ENCODE measurements at places on chromosomes 4 and X.
A peak's percentile ranks its signal among the peaks of the same experiment; 100 is the strongest.

GRCh38 chr4:4851081-4851480 lies 8.4 kb upstream of the MSX1 start:
- no peak for DNase-seq

- DNase-seq: no peak
Measured at GRCh38 chr4:88606832-88607231, 14.6 kb downstream of the HERC3 start.

DNA sequence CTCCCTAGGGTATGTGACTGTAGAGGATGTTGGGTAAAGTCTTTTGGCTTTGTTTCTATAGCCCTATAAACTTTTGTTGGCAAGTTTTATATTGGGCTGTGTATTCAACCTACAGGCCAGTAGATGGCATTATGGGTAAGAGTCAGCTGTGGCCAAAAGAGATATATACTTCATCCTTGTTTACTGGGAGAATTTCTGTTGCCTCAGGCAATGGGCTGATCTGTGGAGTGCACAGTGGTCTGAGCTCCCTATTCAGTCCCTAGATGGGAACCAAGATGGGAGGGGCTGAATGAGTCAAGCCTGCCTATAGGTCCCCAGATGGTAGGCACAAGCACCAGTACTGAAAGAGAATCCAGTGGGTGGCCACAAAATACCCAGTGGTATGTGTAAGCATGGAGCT lies 580.6 kb downstream of the EPHA5 start:
- DNase-seq: no peak

DNA sequence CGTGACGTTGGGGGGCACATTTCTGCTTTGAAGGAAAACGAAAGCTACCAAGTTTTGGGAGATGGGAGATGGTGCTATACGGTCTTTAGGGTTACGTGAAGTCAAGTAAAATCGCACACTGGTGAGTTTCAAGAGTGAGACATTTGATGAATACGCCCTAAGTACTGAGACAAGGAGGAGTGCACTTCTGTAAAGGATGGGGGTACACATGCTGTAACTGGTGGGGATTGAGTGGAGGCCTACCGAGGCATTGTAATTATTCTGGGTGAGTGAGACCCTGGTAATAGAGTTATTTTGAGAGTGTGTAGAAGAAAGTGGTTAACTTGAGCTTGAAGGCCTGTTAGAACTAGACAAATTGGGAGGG lies 536 bp downstream of the SH3BGRL start:
- no peak for DNase-seq

DNA sequence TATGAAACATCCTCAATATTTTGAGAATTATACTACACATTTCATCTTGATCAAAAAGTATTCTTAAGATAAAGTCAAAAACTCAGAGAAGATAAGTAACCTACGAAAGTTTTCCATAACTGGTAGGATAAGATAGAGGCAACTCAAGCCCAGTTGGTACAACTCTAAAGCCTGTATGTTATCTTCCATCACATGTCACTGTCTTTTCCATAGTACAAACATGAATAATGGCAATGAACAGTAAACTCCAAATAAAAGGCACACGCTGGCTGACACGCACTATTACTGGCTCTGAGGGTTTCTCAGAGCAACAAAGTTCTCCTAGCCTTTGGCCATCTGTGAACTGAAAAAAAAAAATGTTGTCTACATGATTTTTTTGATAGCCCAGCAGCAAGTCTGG lies 27.2 kb downstream of the LIN54 start:
- DNase-seq: no peak

- DNase-seq: no peak
Measured at GRCh38 chr4:113987382-113987941, 8.0 kb upstream of the ARSJ start.

DNA sequence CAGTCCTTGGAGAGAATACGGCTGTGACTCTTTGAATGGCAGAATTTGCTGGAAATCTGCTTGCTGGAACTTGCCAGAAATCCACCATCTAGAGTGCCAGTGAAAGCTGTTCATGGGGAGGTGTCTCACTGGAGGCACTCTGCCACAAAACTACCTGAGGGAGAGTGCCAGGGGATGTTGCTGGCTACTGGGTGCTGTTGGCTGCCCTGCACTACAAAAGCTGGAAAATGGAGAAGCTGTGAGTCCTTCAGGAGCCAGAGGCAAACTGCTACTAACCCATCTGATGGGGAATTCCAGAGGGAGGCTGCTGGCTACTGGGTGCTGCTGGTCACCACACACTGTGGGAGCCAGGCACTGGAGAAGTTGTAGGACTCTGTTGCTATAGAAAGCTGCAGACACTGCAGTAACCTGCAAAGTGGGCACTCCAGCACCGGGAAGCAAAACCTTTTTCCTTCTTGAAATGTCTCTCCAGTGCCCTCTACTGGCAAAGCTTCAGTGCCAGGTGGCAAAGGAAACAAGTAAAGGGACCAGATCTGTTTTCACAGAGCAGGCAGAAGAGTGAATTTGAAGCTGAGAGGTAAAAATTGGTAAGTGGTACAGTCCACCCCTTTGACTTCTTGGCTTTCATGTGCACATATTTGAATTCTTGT lies 47.8 kb upstream of the HSD17B10 start:
- DNase-seq: peak; percentile 35

GRCh38 chr4:98747393-98748091 lies 89.1 kb upstream of the TSPAN5 start:
- DNase-seq: no peak

GRCh38 chr4:139015948-139016471 lies 429 bp downstream of the NOCT start:
- DNase-seq: peak; percentile 49

DNA sequence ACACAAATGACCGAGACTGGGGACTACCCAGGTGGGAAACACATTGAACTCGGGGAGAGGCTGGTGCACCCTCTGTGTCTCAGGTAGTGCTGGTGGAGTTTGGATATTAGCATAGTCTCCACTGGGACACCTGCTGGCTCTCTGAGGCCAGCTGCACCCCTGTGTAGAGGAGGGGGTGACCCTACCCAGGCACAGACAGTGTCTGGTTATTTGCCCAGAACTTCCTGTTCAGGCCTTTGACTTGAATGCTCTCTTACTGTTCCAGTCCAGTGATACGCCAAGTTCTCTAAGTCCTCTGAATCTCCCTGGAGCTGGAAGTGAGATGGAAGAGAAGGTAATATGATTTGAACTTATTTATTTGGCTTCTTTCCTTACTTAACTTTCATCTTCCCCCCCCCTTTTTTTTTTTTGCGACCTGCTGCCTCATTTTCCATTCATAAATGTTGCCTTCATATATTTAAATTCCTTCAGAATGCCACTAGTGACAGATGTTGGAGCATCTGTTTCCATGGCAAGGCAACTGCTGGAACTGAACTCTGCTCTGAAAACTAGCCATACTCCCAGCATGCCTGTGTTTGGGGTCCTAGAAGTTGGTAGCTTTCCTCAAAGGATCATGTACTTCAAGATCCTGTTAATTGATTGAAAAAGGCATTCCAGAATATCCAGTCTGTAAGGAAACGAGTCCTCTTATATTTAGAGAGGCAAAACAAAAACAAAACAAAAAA lies 76.7 kb downstream of the AASDH start:
- no peak for DNase-seq

DNA sequence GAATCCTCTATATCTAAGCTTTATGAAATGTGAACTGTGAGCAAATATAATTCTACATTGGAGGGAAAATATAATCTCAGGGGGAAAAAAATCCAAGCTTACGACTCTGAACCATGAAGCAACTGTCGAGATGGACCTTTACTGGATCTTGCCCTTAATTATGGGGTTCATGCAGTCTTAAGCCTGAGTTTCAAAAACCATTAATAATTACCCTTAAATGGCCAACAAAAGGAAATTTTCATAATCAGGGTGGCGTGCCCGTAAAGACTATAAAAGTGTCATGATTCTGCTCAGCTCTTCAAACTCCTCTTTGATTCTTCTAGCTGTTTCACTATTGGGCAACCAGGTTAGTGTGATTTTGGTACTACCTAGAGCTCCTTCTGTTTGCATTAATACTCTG lies at the start of gene S100G:
Gene S100G, plus strand, starts transcription at position 301 of the 400 bp plus-strand sequence. CDS start 849 bp downstream, outside the sequence.
- DNase-seq: no peak

DNA sequence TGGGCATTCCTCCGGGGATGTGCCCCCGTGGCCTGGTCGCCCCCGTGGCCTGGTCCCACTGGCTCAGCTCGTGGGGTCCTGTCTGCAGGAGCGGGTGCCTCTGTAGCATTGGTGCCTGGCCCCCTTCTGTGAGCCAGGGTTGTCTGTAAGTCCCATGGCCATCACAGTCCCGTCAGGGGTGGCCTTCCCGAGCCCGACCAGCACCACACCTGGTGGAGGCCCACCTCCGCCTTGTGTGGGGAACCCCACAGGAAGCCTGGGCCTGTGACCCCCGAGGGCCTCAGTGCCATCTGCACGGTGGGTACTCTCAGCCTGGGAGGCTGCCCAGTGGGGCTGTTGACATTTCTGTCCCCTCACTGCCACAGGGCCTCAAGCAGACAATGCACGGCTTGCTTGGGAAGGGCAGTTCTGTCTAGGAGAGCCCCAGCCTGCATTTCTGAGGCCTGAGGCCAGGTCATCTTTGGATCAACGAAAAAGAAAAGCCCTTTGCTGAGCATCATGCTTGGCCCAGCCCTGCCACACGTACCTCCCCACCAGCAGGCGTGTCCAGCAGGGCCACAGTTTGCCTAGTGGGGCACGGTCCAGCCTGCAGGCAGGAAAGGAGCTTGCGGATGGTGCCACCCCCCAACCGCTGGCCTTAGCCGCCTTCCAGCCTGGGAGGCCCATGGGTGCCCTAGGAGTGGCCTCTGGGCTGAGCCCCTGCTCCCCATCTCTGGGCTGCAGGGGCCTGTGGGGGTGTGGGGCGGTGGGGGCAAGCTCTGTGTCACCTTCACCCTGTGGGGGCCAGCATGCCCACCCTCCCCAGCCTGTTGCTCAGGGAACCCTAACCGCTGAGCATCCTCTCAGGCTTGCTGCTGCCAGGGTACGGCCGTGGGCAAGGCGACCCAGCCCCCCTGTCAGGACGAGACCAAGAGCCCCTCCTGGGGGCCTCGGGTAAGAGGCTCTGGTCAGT lies 23.2 kb downstream of the NKX1-1 start:
- DNase-seq: no peak

- DNase-seq: no peak
Measured at GRCh38 chrX:136204571-136204970, 46.6 kb downstream of the MAP7D3 start.

- DNase-seq: no peak
Measured at GRCh38 chrX:117744958-117745357, 371.7 kb downstream of the KLHL13 start.

GRCh38 chr4:47071901-47072341 lies 40.6 kb downstream of the GABRB1 start:
- DNase-seq: no peak

DNA sequence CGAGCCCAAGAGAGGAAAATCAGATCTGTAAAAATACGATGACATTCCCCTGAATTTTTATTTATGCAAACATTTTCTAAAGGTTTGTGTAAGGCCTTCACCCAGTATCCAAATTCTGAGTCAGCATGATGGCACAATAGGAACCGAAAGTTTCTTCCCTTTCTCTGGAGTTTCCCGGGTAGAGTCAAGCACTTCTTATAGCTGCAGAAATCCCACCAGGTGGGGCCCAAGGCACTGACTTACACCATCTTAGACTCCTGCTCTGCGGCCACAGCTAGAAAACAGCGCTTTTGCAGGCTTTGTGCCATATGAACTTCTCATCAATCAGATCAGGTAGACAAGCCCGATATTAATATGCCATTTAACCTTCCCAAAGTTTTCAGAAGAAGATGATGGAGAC lies 13.4 kb downstream of the LEF1 start:
- DNase-seq: peak; percentile 35

- DNase-seq: no peak
Measured at GRCh38 chr4:74065115-74065642, 26.7 kb upstream of the CXCL3 start.

All from stimulated activated CD4-positive, alpha-beta T cell treated with anti-CD3 and anti-CD28 coated beads, Interleukin-1b, Interleukin-23, amount 100 ng/mL, for 48 hours (primary cell).